ENCODE measurements at places on chromosomes 4 and X.
A peak's percentile ranks its signal among the peaks of the same experiment; 100 is the strongest.

GRCh38 chr4:25085671-25086070 lies 54.9 kb upstream of the LGI2 start:
- DNase-seq: no peak

- no peak for DNase-seq
Measured at GRCh38 chrX:49840679-49841078, 11.6 kb downstream of the PAGE4 start.

GRCh38 chrX:142089193-142089592 lies 115.9 kb downstream of the MAGEC2 start:
- no peak for DNase-seq

DNA sequence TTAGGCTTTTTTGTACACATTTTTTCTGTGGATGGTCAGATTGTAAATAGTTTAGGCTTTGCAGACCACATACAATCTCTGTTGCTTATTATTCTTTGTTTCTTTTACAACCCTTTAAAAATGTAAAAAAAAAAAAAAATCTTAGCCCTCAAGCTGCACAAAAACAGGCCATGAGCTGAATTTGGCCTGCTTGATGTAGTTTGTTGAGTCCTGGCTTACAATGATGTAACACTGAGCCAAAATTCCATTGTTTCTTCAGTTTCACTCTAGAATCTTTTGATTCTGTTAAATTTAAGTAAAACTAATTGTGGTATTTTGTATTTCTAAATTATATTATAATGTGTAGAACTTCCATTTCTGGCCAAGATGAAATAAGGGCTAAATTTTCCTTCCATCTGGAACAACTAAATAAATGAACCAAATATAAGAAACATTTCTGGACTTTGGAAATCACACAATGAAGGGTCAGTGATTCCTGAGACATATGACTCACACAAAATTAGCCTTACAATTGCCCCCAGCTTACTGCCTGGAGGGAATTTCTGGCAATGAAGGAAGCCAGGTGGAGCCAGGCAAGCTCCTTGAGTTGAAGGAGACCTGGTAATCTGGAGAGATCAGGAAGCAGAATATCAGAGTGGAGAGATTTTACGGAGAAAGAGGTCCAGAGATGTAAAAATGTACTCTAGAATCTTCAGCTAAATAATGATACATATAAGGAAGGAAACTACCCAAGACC lies 29.8 kb downstream of the IQCM start:
- no peak for DNase-seq

DNA sequence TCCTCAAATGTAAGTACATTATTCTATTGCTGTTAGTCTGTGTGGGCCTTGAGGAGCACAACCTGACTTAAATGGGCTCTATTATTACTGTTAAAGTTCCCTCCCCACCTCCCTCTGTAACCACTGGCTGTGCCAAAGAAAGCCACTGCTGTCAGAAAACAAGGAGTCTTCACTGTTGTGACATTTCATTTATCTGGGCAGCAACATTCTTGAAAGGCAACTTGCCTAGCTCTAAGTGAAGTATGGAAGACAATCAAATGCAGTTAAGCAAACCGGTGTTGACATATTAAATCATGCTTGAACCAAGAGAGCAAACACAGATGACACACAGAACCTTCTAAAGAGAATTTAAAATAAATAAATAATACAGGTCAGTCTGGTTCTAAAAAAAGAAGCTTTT lies 81.0 kb downstream of the EPHA5 start:
- no peak for DNase-seq

DNA sequence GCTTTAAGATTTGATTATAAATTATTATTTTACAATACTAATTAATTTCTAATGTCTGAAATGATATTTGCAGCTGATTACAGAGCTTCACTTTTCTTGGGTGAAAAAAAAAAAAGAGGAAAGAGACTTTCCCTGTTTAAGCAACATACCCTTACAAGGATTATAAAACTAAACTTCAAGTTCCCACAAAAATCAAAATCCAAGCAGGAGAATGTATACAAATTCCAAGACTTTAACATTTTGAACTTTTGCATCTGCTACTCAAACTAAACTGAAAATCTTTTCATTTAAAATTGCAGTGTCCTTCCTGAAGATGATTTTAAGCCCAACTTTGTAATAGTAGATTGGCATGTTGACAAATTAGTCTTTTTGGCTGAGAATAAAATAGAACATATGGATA lies 742.4 kb upstream of the INTU start:
- DNase-seq: no peak

GRCh38 chrX:153530411-153531129 lies 13.1 kb downstream of the ATP2B3 start:
- no peak for DNase-seq

GRCh38 chrX:100615005-100615404 lies 21.6 kb downstream of the TSPAN6 start:
- DNase-seq: no peak

- DNase-seq: peak; percentile 5
Measured at GRCh38 chr4:87559090-87559837, 30.1 kb upstream of the SPARCL1 start.

DNA sequence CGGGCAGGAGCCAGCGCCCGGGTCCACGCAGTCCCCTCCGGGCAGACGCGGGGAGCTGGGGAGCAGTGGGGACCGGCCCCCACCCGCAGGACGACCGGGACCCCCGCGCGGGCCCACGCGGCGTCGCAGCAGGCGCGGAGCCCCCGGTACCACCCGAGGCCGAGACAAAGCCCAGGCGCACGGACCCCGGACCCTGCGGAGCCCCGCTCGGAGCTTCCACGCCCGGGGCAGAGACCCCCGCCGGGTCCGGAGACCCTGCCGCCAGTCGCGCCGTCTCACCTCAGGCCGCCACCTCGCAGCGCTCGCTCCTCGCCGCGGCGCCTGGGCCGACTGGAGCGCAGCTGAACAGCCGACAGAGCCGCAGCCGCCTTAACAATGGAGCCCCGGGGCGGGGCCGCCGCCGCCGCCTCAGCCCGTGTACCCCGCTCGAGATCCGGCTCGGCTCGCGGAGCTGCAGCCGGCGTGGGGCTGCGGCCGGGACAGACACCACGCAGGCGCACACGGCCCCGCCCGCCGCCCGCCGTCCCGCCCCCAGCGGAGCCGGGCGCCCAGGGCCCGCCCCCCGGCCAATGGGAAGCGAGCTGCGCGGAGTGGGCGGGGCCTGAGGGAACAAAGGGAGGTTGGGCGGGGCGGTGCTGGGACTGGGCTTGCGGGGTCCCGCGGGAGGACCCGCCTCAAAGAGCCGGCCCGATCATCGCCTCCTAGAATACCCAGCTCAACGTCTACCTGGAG lies at the start of gene AFAP1:
Gene AFAP1 (minus strand): TSS at position 485 of the 732 bp plus-strand sequence. CDS start 67,783 bp downstream, outside the sequence.
- peak; percentile 89 for DNase-seq

GRCh38 chrX:133645256-133645655 lies 230.0 kb upstream of the GPC4 start:
- no peak for DNase-seq

- no peak for DNase-seq
Measured at GRCh38 chr4:162645381-162645780, 481.6 kb upstream of the FSTL5 start.

DNA sequence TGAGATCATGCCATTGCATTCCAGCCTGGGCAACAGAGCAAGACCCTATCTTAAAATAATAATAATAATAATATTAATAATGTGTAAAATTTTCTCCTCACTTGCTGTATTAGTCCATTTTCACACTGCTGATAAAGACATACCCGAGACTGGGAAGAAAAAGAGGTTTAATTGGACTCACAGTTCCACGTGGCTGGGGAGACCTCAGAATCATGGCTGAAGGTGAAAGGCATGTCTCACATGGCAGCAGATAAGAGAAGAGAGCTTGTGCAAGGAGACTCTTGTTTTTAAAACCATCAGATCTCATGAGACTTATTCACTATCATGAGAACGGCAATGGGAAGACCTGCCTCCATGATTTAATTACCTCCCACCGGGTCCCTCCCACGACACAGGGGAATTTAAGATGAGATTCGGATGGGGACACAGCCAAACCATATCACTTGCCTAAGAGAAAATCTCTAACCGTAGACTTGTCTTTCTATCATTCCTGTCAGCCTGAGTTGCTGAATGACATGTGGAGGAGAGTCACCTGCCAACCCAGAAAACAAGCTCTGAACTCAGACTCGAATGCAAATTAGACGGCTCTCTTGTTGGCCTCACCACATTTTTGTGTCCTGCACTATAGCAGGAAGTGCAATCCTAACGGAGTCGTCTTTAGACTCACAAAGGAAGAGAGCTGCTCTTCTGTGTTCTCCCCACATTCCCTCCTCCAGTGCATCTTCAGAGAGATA lies 51.9 kb upstream of the DCTD start:
- DNase-seq: no peak

GRCh38 chr4:13349096-13349495 lies 135.0 kb downstream of the RAB28 start:
- DNase-seq: no peak

GRCh38 chrX:149570668-149571067 lies 16.6 kb downstream of the MAGEA9B start:
- no peak for DNase-seq

DNA sequence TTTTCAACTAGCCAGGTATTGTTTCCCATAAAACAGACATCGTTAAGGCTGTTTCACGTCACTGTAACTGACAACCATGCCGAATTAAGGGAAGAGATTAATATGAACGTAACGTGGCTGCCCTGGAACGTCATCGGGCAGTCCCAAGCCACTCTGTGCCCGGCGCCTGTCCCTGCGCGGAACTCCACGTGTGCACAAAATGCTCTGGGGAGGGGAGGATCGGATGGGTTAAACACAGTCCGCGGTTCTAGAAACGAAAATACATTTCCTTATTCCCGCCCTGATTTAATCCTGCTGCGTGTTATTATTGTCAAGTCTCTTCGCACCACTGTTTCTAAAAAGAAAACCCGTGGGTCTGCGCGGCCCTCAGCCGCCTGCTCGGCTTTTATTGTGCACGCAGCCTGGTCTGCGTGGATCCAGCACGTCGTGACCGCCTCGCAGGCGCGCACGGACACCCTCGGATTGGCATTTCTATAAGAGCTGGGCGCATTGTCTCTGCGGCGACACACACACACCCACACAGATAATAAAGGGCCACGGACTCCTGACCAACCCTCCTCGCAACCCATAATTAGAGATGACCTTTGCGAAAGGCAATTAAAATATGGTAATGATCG lies 69.6 kb upstream of the BCOR start:
- DNase-seq: no peak

DNA sequence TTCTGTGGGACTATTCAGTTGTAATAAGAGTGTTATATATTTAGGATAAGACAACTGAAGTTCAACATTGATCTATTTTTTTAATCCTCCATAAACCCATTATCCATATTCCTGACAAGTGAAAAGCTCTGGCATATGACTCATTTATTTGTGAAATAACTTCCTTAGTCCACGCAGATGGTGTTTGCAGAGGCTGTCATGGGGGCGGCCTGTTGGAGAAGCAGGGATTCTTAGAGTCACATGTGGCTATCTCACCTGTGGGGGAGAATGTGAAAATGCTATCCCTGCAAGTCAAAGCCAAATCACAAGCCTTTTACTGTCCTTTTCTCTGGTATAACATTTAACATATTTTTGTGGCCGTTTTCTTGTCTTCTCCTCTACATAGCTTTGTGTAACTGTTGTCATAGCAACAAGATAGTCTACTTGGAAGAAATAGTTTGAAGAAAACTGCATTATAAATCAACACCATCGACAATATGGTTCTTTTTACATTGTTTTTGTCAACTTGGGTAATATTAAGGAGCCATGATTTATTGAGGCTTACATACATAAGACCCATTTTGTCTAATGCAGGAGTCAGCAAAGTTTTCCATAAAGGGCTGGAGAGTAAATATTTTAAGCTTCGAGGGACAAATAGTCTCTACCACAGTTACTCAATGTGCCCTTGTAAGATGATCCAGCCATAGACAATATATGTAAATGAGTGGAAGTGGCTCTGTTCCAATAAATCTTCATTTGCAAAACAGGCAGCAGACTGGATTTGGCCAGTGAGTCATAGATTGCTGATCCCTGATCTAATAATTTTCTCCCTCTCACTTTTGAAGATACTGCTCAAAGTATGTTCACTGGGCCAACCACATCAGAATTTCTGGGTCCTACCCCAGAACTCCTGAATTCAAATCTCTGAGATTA lies 395.0 kb downstream of the DTHD1 start:
- DNase-seq: no peak

- DNase-seq: no peak
Measured at GRCh38 chr4:15918484-15919129, 19.9 kb downstream of the FGFBP1 start.

- DNase-seq: no peak
Measured at GRCh38 chr4:145709843-145710242, 29.9 kb downstream of the C4orf51 start.

DNA sequence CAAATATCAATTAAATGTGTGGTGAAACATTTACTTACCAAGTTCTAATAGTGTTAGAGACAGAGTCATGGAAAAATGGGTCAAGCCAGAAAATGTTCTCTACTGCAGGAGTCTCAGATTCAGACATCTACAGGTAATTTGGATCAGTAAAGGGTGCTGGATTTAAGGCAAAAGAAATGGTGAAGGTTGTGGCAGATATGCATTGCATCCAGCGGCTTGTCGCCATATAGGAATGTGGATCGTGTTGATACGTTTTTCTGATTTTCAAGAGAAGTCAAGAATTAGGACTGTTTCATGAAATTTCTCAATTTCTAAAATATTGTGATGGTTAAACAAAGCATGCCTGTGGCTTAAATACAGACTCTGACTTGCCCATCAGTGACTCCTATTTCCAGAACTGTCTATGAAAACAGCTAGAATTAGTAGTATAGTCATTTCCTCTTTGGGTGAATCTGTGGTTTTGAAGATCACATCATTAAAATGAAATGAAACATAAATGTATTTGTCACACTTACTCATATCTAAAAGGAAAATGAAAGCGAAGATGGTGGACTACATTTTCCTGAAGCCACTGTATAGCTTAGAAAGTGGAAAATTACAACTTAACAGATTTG lies 110.1 kb upstream of the VEGFC start:
- no peak for DNase-seq

DNA sequence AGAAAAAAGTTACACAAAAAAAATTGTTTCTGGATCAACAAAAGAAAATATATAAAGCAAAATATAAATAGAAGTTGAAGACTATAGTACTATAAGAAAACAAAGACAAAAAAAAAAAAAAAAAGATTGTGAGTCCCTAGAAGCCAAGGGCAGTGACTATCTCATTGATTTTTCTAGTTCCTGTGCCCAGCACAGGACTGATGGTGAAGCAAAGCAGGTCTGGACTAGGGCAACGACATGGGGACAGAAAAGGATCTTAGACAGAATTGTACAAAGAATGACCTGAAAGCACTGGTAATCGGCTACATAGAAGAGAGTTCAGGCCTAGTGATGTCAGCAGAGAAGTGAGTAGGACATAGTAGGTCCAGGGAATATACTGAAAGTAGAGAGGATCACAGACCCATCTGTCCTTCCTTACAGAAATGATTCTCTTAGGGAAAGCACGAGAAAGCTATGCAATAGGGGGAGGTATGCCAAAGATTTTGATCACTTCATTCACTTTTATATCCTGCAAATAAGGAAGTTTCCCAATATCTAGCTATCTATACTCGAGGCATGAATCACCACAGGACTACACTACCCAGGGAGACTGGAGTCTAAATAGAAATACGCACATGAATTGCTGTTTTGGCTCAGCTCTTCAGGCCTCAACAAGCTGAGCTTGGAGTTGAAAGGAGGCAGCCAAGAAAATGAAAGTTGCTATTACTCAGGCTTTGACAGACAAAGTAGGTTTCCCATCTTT lies 230.9 kb upstream of the GPC4 start:
- DNase-seq: no peak

Measured in activated T-helper 1 cell treated with Interleukin-2 at 50 U/mL for 16 hours (primary cell).